ENCODE measurements at places on chromosomes 16 and 17. TPM values are rescaled to one million over a fixed set of nuclear protein-coding genes. Genes with fewer than 3 reads are reported as not detected.

GRCh38 chr17:41739661-41740352, 5.4 kb upstream of the HAP1 start:
- no peak for DNase-seq

- no peak for DNase-seq
Measured at GRCh38 chr16:11472851-11473250, 113.9 kb downstream of the LITAF start.

Gene TERB1
- polyA plus RNA-seq = not detected

Gene OR3A3
- polyA plus RNA-seq = not detected

Gene CCL8
- polyA plus RNA-seq = 0.49 TPM
